Activated naive CD4-positive, alpha-beta T cell treated with anti-CD3 and anti-CD28 coated beads, Interleukin-2, amount 50 U/mL, for 72 hours (primary cell): ENCODE measurements at places on chromosomes 1 and 21.

GRCh38 chr21:42841156-42841915 lies 38.0 kb downstream of the WDR4 start:
- DNase-seq: no peak

GRCh38 chr1:170730438-170730837 lies 66.5 kb downstream of the PRRX1 start:
- DNase-seq: no peak

DNA sequence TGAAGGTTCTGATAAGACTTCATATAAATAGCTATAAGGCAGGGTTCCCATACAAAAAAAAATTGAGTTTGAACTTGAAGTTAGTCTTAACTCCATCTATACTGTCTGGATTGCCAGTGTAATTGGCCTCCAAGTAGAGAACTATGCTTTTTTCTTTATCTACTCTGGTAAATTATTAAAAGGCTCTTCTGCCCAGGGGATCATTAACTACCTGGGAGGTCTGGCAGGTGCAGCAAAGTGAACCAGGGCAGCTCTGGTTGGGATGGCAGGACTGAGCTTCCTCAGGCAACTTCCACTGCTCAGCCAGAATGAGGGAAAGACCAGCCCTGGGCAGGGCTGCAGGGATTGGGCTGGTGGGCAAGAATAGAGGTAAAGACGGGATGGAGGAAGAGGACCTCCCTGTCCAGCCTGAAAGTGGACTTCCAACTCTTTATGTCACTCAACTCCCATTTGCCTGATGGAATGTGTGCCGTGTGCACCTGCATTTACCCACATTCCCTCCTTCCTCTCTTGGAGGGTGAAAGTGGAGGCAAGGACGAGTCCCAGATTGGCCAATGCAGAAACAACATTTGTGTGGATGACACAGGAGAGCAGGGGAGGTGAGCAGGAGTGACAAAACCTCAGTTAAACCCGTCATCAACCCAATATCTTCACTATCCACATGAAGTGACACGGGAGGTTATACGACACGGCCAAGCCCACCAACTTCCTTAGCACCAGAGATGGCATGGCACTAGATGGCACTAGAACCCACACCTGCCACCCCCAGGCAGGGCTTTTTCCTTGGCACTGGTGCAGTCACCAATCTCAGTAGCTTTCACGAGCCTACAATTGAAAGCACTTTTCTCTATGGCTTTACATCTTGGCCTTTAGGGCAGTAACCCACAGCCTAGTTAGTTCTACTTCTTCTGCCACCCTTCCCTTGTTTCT lies 25.2 kb downstream of the CCN1 start:
- DNase-seq: no peak

GRCh38 chr1:163844459-163844858 lies 522.7 kb downstream of the NUF2 start:
- no peak for DNase-seq

DNA sequence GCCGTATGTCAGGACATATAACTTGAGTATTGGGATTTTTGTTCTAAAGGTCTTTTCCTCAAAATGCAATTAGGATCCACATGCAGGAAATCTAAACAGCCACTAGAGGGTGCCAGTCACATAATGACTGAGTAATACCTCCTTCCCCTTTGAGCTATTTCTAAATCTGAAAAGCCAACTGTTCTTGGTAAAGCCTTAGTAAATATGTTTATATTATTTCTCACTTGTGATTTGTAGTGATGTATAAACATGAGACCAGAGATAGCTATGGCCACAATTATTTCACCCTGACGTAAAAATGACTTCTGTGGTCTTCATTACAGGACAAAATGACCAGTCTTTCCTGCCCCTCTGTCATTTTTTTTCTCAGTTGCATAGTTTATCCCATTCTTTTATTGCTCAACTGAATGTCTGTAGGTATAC lies 41.0 kb upstream of the DR1 start:
- DNase-seq: peak; percentile 12

- no peak for DNase-seq
Observed at GRCh38 chr1:27561124-27561899, 42.6 kb downstream of the AHDC1 start.

DNA sequence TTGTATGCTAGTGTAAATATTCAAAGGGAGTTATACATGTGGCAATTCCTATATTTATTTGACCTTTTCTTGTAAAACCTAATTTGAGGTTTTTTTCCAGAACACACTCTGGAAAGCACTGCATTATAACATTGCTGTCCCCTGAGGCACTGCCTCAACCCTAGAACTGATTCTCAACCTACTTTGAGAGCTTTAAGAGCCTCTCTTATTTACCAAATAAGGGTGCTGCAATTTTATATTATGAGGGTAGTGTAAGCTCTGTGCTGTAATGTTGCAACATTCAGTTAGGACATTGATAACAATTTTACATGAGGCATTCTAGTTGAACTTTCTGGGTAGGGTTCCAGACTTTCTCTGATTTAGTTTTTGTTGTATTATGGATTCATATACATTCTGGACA lies 302.2 kb upstream of the DEPDC1 start:
- no peak for DNase-seq

GRCh38 chr21:22965455-22966135 lies 1967.4 kb downstream of the NCAM2 start:
- DNase-seq: no peak

DNA sequence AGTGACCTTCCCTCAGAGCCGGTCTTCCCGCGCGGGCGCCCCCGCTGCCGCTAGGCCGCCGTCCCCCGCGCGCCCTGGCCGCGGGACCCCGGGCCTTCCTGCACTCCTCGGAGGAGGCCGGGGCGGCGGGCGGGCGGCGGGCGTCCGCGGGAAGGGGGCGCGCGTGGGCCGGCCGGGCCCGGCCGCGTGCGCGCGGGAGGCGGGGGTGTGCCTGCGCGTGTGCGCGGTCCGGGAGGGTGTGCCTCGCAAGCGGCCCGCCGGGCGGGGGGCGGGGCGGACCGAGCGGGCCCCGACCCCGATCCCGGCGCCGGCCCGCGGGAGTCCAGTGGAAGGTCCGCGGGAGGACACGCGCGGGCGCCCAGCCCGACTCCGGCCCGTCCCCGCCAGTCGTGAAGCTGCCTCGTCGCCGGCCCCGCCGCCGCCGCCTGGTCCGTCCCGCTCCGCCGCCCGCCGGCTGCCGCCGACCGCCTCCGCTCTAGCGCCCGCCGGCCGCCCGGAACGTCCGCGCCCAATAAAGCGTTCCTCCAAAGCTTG lies 438 bp downstream of the MRPS6 start:
- peak; percentile 61 for DNase-seq

- DNase-seq: no peak
Observed at GRCh38 chr21:38787461-38788274, 18.1 kb upstream of the ETS2 start.

DNA sequence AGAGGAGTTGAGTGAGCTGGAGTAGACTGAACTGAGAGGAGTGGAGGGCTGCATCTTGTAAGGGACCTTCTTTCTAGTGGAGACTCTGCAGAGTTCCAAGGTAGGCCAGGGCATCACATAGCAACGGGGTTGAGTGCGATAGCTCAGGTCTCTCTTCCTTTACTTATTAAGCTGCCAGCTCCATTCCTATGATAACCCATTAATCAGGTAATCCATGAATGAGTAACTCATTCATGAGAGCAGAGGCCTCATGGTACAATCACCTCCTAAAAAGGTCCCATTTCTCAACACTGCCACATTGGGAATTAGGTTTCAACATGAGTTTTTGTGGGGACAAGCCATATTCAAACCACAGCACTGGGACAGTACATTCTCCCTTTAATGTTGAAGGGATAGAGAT lies 21.3 kb downstream of the VN1R5 start:
- no peak for DNase-seq

DNA sequence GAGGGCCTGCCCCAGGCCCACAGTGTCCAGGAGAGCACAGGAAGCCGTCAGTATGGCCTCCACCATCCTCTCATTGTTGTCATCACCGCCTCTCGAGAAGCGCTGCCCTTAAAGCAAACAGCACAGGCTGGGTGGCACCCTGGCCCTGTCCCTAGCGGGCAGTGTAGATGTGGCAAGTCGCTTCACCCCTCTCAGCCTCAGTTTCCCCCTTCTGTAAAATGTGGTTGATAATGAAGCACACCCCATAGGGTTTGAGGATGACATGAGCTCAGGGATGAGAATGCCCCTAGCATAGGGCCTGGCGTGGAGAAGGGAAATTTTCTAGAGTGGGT lies 13.4 kb downstream of the PLA2G2F start:
- DNase-seq: no peak

DNA sequence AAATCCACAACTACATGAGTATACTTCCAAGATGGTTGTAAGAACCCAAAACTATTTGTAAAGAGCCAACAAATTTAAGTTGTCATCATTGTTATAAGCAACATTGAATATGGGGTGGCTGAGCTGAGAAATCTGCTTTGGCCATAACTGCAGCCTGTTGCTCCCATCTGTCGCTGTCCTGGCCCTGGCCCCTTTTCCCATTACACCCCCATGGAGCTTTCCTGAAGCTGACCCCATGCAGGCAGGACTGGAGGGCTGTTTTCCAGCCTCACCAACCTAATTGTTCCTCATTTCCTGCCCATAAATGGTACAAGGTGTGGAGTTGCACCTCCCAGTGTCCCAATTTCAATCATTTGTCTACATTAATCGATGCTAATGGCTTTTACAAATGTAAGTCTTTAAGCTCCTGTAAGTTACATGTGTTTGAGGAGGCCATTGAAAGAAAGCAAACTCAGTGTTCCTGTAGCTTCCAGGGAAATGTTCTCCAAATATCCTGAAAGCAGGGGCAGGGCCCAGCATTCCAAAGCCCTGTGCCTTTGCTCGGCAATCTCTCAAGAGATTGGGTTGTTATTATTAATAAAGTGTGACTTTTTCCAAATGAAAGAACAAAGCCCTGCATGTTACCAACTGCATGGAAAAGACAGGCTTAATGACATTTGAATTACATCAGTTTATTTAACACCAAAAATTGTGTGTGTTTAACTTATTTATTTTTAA lies 545.9 kb downstream of the PLPP3 start:
- no peak for DNase-seq

GRCh38 chr21:23977971-23978370 lies 1629.3 kb downstream of the MRPL39 start:
- DNase-seq: no peak

DNA sequence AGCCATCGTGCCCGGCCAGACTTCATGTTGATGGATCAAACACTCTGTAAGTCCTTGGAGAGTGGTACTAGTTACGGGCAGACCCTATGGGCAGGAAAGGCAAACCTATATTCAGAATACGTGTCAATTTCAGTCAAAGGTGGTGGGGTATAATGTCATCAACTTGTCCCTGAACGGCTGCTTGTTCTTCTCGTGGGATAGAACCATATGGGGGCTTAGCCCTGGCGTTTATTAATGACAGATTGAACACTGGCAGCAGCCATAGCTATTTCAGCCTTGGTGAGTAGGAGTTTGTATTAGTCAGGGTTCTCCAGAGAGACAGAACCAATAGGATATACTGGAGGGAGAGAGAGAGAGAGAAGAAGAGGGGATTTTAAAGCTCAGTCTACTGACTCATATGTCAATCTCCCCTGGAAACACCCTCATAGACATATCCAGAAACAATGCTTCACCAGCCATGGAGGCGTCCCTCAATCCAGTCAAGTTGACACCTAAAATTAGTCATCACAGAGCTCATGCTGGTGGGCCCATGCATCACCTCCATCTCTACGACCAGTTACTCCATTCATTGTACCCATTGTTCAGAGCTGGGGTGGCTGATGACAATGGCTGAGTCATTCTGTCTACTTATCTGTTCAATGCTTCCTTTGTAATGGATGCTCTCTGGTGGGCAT lies 16.1 kb upstream of the AQP10 start:
- DNase-seq: peak; percentile 15

DNA sequence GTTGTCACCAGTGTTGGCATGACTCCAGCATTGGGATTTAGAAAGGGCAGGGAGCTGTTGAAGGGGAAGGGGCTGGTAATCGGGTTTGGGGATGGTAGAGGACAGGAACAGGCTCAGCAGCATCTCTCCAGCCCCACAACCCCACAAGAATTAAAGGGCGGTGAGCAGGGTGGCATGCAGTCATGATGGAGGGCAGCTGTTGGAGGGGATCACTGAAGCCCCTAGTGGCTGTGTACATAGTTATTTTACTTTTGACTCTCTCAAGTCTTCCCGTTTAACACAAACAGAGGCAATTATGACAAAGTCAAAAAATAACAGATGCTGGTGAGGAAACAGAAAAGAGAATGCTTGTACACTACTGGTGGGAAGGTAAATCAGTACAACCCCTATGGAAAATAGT lies 213.8 kb downstream of the URB2 start:
- no peak for DNase-seq

- no peak for DNase-seq
Observed at GRCh38 chr21:36166705-36167104, 10.1 kb downstream of the DOP1B start.

- DNase-seq: no peak
Observed at GRCh38 chr21:32834916-32835235, 63.3 kb upstream of the PAXBP1 start.

- peak; percentile 57 for DNase-seq
Observed at GRCh38 chr1:172449585-172450523, 6.0 kb upstream of the PIGC start.

DNA sequence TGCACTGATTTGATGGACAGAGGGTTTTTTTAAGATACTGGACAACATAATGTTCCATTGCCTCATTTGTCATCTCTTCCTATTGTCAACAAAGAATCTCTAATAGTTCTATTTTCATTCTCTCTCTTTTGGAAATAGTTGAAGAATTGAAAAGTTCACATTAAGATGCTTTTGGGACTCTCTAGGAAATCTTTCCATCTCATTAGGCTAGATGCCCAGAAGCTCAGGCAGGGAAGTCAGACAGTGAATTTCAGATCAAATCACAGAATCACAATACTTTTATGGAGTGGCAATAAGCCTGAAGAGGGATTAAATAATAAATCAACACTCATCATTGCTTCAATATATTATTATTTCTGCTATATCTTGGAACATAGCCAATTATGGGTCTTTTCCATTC lies 29.2 kb downstream of the NEGR1 start:
- DNase-seq: no peak

DNA sequence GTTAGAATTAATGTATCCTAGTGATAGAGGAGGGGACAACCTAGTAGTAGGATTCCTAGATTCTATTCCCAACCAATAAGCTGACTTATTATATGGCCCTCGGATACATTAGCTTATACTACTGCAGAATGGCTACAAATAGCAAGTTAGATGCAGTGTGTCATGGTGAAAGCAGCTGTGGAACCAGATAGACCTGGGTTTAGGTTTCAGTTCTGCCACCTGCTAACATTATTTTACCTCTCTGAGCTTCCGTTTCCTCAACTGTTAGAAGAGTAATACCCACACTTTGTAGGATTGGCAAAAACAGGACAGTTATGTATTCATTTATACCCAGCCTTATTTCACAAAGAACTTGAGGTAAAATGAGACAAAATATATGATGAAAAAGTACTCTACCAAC lies 21.6 kb upstream of the MAGOH start:
- no peak for DNase-seq

DNA sequence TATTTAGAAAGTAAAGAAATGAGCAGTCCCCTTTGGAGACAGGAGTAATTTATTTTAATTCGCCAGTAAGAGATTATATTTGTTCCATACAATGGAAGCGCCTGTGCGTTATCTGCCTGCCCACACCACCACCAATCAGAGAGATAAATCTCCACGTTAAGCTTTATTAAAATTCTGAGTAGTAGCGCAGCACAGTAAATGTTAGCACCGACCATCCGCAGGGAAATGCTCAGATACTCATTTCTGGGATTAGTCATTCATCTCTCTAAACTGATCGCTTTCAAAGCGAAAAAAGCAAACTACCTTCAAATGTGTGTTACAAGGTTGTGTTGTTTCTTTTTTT lies 1.2 kb downstream of the ETS2 start:
- DNase-seq: no peak
